ENCODE measurements at places on chromosomes 1 and 21. TPM values are rescaled to one million over a fixed set of nuclear protein-coding genes. Genes with fewer than 3 reads are reported as not detected.

ZNF648 gene
- 0.04 TPM for total RNA-seq

SON gene
- 138 TPM for total RNA-seq

WNT9A gene
- 4.6 TPM for total RNA-seq

PROK1 gene
- not detected for total RNA-seq

C1orf141 gene
- not detected for total RNA-seq

AK4 gene
- total RNA-seq: 7.6 TPM

HSD3B1 gene
- total RNA-seq: 0.53 TPM

PSMA5 gene
- 62.8 TPM for total RNA-seq

ENSA gene
- 76.3 TPM for total RNA-seq

SPATA46 gene
- total RNA-seq: not detected

CLCA1 gene
- not detected for total RNA-seq

HAO2 gene
- total RNA-seq: 0.13 TPM

IGSF3 gene
- 29.8 TPM for total RNA-seq

ANKRD65 gene
- total RNA-seq: 13.9 TPM

SYNC gene
- 46.3 TPM for total RNA-seq

PRPF38A gene
- 18.2 TPM for total RNA-seq

FCGR2B gene
- total RNA-seq: 0.22 TPM

NIPAL3 gene
- total RNA-seq: 4.9 TPM

TRPM2 gene
- total RNA-seq: 0.89 TPM

KRTAP19-1 gene
- not detected for total RNA-seq

PLCH2 gene
- total RNA-seq: 0.35 TPM

PRR9 gene
- total RNA-seq: not detected

COL8A2 gene
- total RNA-seq: 35.7 TPM

SPRR2A gene
- total RNA-seq: not detected

PLA2G4A gene
- total RNA-seq: 7.1 TPM

S100A3 gene
- total RNA-seq: 0.31 TPM

AXDND1 gene
- 0.13 TPM for total RNA-seq

TRIM17 gene
- 0.27 TPM for total RNA-seq

RALGPS2 gene
- total RNA-seq: 35.2 TPM

OR2T12 gene
- not detected for total RNA-seq

DTL gene
- 8.2 TPM for total RNA-seq

FAM110D gene
- 0.93 TPM for total RNA-seq

AMY1B gene
- not detected for total RNA-seq

DPT gene
- 97.8 TPM for total RNA-seq

C1orf226 gene
- total RNA-seq: 0.35 TPM

MORN1 gene
- total RNA-seq: 8.0 TPM

CYP4A11 gene
- 0.13 TPM for total RNA-seq

SLC37A1 gene
- 2.3 TPM for total RNA-seq

CFHR1 gene
- total RNA-seq: 0.53 TPM

PLA2G2D gene
- total RNA-seq: not detected

MGST3 gene
- total RNA-seq: 194 TPM

FBXO2 gene
- total RNA-seq: 0.58 TPM

NUDT4B gene
- 0.98 TPM for total RNA-seq

SNX7 gene
- 36.4 TPM for total RNA-seq

ATP1B1 gene
- 8.3 TPM for total RNA-seq

STUM gene
- 4.7 TPM for total RNA-seq

OR2L2 gene
- total RNA-seq: 0.04 TPM

TDRD5 gene
- under 0.01 TPM for total RNA-seq
